T-helper 2 cell (primary cell): ENCODE measurements at places on chromosomes 2 and 18.
A peak's percentile ranks its signal among the peaks of the same experiment; 100 is the strongest.

- no peak for DNase-seq
Observed at GRCh38 chr2:162579986-162580385, 236.1 kb downstream of the GCA start.

DNA sequence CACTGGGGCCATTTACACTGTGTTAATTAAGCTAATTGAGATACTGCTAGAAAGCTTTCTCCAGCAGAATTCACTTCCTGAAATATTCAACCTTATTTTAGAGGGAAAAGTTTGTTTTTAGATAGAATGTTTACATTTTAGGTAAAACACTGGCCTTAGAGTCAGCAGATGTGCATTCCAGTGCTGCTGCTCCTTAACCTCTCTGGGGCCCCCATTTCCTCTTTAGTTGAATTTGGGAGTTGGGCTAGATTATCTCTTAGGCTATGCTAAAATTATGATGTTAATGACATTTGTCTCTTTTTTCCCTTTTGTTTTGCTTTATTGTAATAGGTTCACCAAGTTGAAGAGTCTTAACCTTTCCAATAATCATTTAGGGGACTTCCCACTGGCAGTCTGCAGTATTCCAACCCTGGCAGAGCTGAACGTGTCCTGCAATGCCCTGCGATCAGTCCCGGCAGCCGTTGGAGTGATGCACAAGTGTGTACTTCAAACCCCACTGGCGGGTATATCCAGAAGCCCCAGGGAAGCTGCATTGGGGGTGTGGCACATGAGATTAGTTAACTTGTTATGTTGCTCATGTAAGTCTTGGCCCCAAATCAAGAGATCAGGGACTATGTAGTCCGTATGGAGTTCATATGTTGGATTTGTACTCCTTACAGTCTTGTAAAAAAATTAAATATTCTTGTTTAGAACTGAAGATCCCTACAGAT lies 179.5 kb downstream of the PHLPP1 start:
- DNase-seq, result no peak

DNA sequence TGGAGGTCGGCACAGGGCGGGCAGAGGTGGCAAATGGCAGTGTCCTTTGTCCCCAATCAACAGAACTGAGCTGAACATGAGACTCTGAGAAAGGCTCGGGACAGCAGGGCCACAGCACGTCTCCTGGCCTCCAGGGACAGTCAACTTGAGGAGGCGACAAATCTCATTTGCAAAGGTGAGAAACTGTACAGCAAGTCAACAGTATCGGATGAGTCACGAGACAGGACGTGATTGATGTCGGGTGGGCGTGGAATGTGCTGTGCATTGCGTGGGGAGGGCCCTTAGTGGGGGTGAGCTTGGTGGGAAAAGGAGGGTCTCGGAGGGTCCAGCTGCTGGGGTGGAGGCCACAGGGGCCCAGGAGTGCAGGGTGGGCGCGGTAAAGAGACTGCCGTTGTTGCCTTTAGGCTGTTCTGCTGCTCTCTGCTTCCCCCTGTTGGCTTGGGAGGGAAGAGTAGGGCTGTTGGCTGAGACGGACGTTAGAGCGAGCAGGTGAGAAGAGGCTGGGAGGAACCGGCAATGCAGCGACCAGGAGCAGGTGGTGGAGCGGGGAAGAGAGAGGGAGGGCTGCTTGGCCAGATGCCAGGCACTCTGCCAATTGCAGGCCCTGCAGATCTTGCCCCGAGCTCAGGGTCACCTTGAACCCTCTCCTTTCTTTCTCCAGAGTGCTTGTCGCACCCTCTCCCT lies 164.3 kb downstream of the BCL2 start:
- peak; percentile 65 for DNase-seq

GRCh38 chr18:785242-785641 lies 26.8 kb downstream of the YES1 start:
- DNase-seq, result no peak

DNA sequence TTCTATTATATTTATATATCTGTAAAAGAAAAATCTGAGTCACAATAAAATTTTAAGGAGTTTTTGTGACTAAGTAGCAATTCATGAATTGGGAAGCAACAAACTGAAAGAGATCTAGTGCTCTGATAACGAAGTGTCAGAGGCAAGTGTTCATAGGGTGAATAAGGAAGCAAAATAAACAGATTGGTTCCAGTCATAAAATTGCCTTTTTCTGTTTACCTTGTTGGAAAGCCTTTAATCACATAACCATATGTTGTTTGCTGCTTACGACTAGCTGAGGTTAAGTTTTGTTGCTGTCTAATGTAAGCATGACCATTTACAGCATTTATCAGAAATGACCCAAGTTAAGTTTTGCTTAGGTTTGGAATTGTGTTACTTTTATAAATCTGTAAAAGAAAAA lies 358.9 kb downstream of the ARL6IP6 start:
- DNase-seq, result no peak

DNA sequence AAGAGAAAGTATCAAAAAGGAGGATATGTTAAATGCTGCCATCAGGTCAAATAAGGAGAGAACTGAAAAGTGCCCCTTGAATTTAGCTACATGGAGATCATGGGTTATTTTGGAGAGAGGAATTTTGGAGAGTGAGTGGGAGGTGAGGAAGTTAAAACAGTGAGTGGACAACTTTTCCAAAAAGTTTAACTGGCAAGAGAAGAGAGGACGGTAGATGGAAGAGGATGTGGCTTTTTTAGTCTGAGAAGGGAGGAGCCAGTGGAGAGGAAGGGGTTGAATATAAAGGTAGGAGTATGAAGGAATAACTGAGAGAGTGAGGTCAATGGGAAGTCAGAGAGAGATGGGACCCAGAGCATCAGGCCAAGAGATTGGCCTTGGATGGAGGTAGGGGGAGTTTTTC lies 62.5 kb upstream of the NFE2L2 start:
- no peak for DNase-seq

- DNase-seq, result no peak
Observed at GRCh38 chr2:120455390-120455789, 109.5 kb downstream of the INHBB start.

- DNase-seq, result peak; percentile 61
Observed at GRCh38 chr2:219514196-219514761, at the start of gene ASIC4. ASIC4 (plus strand) TSS chr2:219514482; CDS start chr2:219514725, 243 bp downstream.

- no peak for DNase-seq
Observed at GRCh38 chr18:25587545-25587944, 235.6 kb upstream of the ZNF521 start.

- DNase-seq, result no peak
Observed at GRCh38 chr18:76391038-76391437, 104.0 kb downstream of the ZNF516 start.

DNA sequence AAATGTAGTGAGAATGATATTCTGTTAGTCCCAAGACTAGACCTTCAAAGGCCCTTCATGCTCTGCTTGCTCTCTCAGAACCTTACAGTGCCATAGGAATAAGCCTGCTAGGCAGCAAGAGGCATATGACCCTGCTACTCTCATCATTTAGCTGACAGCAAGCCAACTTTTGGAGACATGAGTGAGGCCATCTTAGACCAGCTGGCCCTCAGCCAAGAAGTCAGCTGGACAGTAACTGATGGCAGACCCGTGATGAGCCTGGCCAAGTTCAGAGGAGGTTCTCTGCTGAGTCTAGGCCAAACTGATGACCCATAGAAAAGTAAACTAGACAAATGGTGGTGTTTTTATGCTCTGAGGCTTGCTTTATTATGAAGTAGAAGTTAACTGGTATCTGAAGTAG lies 82.6 kb downstream of the C18orf54 start:
- no peak for DNase-seq

DNA sequence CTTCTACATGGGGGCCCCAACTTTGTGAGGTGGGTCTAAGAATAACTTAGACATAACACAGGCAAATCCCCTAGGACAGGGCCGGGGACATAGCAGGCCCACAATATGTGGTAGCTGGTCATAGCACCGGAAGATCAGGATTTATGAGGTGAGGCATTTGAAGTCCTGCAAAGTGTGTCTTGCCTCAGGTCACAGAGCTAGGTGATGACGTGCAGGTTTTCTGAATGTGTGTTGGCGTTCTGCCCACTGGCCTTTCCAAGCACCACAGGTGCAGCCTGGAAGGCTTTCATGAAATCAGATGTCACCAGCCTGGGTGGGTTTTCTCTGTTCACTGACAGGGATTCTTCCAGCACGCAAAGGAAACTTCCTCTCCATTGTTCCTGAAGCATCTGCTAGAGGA lies 119.1 kb downstream of the LRATD1 start:
- no peak for DNase-seq

DNA sequence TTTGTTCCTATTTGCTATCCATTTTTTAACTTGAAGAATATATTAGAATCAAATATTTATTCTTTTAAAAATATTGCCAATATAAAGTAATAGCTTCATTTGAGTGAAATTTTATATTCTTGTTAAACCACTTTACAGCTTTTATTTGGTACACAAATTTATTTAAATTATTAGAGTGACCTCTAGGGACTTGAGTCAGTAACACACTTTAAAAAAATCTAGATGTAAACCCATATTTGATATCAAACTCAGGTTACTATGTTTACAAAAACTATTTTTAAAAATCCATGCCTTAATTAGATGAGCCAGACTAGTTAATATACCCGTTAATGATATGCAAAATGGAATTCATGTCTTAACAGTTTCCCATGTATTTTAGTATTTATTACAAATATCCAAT lies 134.6 kb downstream of the MAP4K4 start:
- DNase-seq, result no peak

DNA sequence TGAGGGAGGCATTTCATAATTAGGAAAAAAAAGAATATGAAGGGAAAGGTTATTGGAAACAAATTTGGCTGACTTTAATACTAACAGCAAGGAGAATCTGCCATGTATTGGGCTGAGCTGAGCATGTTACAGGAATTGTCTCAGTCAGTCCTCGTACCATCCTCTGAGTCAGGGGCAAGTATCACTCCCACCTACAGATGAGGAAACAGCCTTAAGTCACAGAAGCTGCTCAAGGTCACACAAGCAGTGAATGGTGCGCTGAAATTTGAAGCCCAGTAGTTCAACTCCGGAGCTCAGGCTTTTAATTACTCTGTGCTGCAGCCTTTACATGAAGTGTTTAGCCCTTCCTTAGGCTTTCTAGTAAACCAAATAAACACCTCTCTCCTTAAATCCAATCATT lies 17.3 kb downstream of the PROKR1 start:
- no peak for DNase-seq

DNA sequence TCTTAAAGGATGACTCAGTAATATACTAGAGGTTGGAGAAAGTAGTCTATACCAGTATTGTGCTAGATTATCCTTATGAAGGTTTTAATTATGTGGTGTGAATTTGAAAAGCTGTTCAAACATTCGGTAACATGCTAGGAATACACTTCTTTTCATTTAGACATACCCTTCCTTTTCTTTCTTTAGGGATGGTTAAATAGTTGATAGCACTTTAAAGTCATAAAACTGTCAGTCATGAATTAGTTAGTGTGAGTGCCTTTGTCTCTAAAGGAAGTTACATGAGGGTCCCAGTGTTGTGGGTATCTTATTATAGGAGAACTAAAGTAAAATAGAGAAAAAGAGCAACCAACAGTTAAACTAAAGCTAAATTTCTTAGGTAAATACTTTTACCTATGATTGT lies 149.3 kb downstream of the CSRNP3 start:
- no peak for DNase-seq
